ENCODE measurements at places on chromosomes 3 and 15.

DNA sequence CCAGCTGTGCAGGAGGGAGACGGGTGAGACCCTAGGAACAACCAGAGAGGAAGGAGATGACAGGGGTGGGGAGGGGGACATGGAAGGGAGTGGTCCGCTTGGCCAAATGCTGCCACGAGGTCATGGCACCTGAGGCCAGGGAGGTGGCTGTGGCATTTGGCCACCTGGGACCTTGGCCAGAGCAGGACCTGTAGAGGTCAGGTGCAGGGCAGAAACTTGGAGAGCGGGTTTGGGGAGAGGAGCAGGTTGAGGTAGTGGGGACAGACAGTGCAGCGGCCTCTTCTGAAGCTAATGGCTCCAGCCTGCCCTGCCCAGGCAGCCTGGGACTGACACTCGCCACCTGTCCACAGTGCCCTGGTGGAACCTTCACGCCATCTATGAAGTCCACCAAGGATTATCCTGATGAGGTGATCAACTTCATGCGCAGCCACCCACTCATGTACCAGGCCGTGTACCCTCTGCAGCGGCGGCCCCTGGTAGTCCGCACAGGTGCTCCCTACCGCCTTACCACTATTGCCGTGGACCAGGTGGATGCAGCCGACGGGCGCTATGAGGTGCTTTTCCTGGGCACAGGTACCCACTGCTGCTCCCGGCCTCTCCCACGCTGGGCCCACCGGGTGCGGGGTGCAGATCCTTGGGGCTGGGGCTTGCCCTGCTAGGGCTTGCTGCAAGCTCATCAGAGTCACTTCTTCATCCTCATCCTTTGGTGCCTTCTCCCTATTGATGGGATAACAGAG, 7.0 kb upstream of the GNAT1 start:
- DNase-seq: no peak

- no peak for DNase-seq
Observed at GRCh38 chr3:57127891-57128518, 37.1 kb downstream of the IL17RD start.

- no peak for DNase-seq
Observed at GRCh38 chr15:52421029-52421428, 107.7 kb downstream of the MYO5A start.

- DNase-seq: no peak
Observed at GRCh38 chr3:8210882-8211341, 290.7 kb upstream of the LMCD1 start.

- peak; percentile 36 for DNase-seq
Observed at GRCh38 chr3:129560911-129561594, 18.1 kb downstream of the H1-8 start.

- no peak for DNase-seq
Observed at GRCh38 chr3:169526246-169526645, 137.3 kb downstream of the MECOM start.

GRCh38 chr3:45066109-45066801, 40.2 kb downstream of the CLEC3B start:
- no peak for DNase-seq

DNA sequence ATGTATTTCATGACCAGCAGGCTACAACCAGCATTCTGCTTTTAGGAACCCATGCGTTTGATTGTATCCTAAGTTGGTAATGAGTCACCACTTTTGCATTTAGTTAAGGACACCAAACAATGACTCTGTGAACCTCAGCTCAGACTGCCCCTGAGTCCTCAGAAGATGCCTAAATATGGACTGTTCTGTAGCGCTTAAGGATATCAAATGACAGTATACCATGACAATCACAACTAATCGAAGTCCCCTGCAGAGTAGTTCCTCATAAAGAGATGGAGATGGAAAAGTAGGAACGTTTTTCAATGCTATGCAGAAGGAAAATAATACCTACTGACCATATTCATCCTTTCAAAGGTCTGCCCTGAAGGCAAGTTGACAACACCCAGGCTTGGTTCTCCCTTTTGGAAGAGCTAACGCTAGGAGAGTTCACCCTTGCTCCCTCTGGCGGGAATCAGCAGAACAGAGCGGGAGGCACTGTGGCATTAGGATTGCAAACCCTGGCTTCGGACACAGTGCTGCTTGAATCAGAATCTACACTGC, 508.6 kb downstream of the FHIT start:
- no peak for DNase-seq

GRCh38 chr3:16897254-16897926, 12.6 kb downstream of the PLCL2 start:
- DNase-seq: no peak

DNA sequence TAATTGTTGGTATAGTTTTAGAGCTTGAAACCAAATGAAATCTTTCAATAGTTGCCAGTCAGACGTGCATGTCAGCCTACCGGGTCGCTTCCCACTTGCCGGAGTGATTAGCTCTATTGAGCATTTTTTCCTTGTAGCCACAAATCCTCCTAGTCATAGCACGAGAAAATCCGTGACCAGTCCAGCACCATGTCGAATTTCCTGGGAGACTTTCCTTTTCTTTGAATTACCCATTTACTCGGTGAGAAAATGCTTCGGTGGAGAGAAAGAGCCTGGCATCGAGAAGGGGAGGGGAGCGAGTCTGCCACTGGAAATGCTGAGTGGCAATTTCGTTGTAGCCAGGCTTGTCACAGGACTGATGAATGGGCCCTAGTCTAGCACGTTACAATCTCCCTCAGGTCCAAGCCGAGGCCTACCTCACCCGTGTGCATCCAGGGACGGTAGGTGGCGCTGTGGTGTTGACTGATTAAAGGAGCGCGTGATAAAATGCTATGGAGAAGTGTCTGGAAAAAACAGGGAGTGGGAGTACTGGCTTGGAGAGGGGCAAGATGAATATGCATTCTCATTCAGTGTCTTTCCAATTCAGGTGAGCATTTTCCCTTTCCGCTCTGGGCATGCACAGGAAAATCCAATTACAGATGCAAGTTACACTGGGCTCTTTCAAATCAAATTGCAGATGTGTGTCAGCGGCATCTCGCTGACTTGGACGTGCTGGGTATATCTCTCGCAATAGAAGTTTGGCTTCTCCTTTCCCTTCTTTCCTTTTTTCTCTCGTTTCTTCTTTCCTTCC, 238.8 kb downstream of the EDEM1 start:
- DNase-seq: no peak

GRCh38 chr15:38463893-38464292, 10.0 kb downstream of the FAM98B start:
- no peak for DNase-seq

DNA sequence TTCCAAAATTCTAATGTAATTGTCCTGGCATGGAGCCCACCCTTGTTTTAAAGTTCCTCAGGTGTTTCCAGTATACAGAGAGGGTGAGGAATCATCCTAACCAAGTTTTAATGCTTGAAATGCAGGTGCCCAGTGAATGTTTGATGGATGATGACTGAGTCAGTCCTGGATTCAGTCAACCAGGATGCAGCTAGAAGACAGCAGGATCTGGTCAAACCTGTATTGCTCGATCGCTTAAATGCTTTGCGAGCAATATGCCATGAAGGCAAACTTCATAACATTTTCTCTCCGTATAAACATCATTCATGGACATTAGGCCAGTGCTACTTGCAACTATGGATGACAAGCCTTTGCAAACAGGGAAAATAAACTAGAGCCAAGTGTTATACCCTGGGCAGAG, 591.2 kb downstream of the RSL24D1 start:
- no peak for DNase-seq

DNA sequence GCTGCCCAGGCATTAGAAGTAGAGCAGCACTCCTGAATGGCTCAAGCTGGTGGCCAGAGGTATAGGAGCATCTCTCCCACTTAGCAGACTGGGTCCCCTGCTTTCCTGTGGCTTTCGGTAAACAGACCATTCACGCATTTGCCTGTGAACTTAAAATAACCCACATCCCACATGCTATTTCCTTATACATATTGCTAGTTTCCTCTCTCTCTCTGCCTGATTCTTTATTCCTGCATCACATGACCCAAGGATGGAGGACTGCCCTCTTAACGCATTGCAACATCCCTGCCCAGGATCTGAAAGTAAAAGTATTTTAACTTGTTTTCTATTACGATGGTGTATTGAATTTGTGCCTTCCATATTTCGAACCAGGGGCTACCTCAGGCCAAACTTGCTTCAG, 43.4 kb upstream of the NLGN1 start:
- no peak for DNase-seq

- DNase-seq: no peak
Observed at GRCh38 chr3:169813278-169813677, 574 bp upstream of the LRRC34 start.

DNA sequence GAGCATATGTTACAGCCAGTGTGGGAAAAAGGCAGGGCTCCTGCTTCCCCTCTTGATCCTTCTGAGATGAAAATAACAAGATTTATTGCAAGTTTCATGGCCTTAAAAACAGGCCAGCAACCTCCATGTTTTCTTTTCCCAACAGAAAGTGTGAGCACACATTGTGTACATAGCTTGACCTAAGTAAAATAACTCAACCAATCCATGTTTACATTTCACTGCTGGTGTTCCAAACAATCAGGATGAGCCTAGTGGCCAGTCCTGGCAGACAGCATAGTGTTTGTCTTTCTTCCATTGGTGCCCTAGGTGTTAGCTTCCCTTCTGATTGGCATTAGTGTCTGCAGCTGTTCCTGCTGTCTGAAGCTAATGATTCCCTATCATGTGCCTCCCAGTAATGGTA, 847.7 kb downstream of the EPHA3 start:
- no peak for DNase-seq

DNA sequence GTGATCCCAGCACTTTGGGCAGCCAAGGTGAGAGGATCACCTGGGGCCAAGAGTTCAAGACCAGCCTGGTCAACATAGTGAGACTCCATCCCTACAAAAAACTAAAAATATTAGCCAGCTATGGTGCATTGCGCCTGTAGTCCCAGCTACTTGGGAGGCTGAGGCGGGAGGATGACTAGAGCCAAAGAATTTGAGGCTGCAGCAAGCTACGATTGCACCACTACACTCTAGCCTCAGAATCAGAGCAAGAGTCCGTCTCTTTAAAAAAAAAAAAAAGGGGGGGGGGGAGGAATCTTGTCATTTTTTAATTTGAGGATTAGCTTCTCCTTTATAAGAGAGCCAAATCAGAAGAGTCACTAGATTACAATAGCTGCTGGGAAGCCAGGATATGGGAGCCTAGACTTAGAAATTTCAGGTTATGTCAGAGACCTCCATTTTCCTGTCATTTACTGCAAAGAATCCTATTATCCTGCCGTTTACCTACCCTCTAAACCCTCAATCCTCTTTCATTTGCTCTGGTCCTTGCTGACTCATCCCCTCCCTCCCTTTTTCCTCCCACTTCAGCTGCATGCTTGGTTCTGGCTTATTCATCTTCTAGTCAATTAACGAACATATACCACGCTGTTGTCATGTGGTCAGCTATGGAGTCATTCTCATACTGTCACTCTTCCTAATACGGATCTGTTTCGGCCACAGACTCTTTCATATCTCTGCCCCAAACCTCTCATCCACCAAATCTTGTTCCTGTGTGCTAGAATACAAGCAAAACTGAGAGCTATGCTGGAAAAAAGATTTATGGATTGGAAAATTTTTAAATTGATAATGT, 83.8 kb upstream of the PPIB start:
- DNase-seq: peak; percentile 51

DNA sequence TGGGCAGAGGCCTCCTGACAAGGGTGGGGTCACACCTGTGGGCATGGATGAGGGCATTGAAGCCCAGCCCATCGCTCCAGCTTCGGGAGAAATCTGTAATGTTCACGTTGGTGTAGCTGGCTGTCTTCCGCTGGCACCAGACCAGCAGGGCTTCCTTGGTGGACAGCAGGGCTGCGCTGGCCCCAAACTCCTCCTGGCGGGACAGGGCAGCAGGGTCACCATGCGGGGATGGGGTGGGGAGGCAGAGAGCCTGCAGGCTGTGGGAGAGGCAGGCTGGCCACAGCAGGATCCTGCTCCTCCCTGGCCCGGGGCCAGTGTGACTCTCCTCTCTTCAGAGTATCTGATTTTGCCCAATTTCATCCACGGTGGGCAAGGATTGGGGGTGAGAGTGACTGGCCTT, 6.0 kb downstream of the SPTBN5 start:
- no peak for DNase-seq

- DNase-seq: no peak
Observed at GRCh38 chr3:85875589-85875988, 916.8 kb downstream of the CADM2 start.

DNA sequence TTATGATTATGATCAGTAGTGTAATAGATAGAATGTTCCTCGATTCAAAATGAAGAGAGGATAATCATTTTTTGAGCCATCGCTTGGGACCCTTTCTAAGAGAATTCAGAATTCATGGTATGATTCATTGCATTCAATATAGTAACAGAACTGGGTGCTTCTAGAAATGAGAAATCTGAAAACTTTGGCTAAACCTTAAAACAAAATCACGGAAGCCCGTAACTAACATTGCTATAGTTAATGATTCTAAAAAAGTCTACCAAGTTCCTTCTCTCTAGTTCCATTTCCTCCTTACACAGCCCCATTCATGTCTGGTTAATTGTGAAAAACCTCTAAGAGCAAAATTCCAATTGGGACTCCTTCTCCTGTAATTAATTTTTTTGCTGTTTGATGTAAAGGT, 217.1 kb downstream of the GBE1 start:
- no peak for DNase-seq

- DNase-seq: no peak
Observed at GRCh38 chr15:75725719-75726607, 13.3 kb upstream of the CSPG4 start.

- DNase-seq: no peak
Observed at GRCh38 chr15:76932135-76932966, 802 bp downstream of the RCN2 start.

- no peak for DNase-seq
Observed at GRCh38 chr3:72384602-72385001, 463.6 kb downstream of the SHQ1 start.

GRCh38 chr3:65142456-65142855, 454.7 kb upstream of the ADAMTS9 start:
- DNase-seq: no peak

- no peak for DNase-seq
Observed at GRCh38 chr3:138361561-138361971, 13.2 kb downstream of the MRAS start.

- no peak for DNase-seq
Observed at GRCh38 chr15:33155691-33156420, 38.7 kb downstream of the FMN1 start.

DNA sequence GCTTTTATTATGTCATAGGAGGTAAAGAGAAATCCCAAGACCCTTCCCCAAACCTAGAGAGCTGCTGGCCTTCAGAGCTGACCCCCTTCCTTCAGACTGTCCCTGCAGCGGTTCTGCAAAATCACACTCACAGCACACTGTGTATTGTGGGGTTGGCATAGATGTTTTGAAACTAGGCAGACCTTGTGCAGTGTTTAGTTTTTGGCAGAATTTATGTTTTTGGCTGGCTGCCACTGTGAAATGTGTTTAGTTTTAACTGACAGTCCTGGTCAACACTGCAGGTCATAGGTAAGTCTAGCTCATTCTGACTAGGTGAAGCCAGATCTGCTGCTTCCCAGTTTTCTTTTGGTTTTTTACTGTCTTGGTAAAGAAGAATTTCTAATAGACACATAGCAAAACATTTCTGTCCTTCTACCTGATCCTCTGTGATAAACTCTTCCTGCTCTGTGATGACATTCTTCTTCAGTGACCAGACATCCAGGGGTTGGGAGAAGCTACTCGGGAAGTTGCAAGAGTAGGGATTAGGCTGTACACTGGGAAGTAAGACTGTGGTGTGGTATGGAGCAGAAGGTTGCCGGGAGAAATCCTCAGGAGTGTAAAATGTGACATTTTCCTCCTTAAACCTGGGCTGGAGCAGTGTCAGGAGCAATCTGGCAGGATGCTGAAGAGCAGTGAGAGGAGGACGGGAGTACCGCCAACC, 209.6 kb upstream of the MCTP2 start:
- DNase-seq: no peak

- no peak for DNase-seq
Observed at GRCh38 chr3:81419228-81419627, 342.2 kb downstream of the GBE1 start.
